CD8-positive, alpha-beta memory T cell (primary cell): ENCODE measurements at places on chromosomes 7 and 10. TPM values are rescaled to one million over a fixed set of nuclear protein-coding genes. Genes with fewer than 3 reads are reported as not detected.

NEUROD6 gene
- not detected for total RNA-seq

CPSF4 gene
- 58.7 TPM for total RNA-seq

FGL2 gene
- 2.2 TPM for total RNA-seq

DRGX gene
- total RNA-seq, result not detected

BRAF gene
- 32.0 TPM for total RNA-seq

CLEC2L gene
- total RNA-seq, result not detected

PLXNA4 gene
- not detected for total RNA-seq

- no peak for DNase-seq
These were observed 42.2 kb upstream of the NEUROD6 start for GRCh38 chr7:31382722-31383121.

DNA sequence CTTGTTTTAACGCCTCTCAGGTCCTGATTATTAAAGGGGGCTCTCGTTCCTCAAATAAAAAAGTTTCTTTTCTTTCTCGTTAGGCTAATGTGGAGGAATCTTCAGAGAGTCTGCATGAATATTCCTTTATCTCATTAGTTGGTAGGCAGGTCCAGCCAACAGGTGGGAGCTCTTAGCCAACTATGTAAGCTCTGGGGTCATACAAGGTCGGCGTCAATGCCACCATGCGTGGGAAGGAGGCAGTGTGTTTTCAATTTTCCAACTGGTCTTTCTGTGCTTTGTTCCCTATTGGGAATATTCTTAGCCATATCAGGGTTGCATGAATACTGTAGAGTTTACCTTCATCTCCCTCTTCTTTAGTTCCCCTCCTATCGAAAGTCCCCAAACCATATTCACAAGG lies 118.5 kb upstream of the SVIL start:
- DNase-seq, result no peak

DNA sequence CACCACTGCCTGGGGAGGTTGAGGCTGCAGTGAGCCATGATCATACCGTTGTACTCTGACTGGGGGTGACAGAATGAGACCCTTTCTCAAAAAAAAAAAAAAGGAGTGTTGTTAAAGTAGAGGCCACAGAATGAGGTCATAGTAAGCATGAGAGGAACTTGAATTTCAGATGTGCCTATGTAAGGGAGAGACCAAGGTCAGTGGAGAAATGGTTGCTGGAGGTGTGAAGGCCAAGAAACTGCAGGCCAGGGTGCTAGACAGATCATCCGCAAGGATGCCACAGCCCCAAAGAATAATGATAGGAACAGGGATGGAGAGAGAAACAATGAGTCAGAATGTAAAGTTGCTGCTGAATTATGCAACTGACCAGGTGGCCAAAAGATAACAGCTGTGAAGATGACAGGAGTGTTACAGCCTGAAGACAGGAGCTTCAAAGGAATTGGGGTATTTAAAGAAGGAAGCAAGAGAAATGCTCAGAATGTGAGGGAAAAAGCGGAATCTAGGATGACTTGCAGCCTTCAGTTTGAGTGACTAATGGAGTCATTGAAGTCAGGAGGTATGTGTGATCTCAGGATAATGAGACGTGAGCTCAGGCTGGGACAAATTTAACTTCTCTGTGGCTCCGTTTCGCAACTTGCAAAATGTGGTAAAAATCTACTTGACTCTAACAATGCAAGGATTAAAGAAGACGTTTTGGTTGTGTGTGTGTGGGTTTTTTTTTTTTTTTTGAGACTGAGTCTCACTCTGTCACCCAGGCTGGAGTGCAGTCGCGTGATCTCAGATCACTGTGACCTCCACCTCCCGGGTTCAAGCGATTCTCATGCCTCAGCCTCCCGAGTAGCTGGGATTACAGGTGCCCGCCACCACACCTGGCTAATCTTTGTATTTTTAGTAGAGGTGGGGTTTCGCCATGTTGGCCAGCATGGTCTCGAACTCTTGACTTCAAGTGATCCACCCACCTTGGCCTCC lies 22.2 kb downstream of the TYW1B start:
- DNase-seq, result no peak

DNA sequence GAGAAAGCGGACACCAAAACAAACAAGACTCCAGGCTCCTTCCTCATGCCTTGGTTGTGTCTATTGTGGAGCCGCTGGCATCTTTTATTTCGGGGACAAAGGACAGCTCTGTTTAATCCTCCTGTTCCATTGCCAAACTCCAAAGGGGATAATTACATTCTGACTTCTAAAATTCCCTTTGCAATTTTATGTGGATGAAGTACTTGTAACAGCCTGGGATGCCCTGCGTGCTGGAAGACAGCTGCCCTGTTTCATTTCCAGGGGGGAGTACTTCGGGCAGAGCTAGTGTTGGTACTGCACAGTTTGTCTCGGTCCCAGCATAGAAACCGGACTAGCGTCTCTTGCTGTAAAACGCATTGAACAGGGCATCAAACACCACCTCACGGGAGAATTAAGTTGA lies 90.9 kb downstream of the BAMBI start:
- no peak for DNase-seq

- DNase-seq, result no peak
These were observed 449.6 kb downstream of the KCNMA1 start for GRCh38 chr10:77188000-77188395.

DNA sequence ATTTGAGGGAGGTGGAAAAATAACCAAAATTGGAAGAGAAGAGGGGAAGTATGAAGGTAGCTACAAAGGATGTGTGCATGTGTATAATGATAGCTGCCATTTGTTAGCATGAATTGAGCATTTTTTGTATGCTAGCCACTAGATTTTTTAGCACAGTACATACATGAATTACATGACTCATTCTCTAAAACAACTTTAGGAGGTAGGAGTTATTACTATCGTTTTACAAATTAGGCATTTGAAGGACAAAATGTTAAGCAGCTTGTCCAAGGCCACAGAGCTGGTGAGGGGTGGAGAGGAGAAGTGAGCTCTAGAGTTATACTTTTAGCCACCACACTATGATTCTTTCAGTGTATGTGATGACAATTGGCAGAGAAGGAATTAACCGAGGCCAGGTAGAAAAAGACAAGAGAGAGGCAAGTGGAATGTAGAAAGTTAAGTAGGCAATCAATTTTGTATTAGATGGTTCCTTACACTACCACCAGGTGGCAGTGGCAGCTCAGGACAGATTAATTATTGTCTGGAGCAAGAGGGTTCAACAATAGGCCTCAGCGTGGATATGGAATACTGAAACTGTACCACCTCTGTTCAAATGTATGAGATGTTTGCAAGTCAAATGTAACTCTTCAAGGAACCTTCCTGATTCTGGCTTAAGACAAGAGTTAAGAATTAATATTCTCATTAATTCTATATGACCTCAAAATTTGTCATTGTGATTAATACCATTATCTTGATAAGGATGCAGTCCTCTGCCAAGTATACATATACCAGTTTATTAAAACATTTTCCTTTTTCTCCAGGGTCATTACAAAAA lies 128.0 kb downstream of the MBL2 start:
- no peak for DNase-seq

DNA sequence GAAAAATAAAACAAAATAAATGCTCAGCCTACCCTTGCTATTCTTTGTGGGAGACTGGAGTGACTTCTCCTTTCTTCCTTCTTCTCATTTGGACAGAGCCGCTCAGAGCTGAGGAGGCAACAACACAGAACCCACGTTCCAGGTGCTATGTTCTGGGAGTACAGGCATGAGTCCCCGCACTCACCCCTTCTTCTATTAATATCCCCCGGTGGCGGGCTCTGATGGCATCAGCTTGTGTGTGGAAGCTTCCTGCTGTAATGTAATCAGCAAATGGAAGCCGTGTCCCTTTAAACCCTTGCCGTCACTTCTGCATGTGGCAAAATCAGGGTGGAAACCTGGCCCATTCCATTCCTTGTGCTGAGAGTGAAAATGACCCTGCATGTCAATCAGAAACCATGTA lies 116.9 kb upstream of the ADARB2 start:
- DNase-seq, result no peak

DNA sequence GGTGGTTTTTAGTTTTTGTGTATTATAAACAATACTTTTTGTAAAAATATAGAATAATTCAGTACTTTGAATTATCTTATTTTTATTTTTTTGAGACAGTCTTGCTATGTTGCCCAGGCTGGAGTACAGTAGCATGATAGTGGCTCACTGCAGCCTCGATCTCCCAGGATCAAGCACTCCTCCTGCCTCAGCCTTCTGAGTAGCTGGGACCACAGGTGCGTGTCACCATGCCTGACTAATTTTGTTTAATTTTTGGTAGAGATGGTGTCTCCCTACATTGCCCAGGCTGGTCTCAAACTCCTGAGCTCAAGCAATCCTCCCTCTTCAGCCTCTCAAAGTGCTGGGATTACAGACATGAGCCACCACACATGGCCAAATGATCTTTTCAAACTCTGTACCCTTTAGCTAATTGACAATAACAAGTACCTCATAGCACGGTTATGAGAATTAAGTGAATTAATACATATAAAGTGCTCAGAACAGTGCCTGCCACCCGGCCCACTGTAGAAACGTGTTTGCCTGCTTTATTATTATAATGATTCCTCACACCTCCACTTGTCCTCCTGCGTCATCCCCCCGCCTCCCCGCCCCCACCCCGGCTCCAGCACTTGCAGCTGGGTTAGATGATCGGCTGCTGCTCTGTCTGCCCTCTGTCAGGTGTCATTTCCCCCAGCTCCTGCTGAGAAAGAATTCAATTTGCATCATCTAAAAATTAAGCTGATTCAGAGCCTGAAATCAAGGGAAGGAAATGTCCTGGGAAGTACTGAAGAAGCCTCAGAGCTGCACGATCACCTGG lies 53.6 kb upstream of the NRF1 start:
- no peak for DNase-seq

DNA sequence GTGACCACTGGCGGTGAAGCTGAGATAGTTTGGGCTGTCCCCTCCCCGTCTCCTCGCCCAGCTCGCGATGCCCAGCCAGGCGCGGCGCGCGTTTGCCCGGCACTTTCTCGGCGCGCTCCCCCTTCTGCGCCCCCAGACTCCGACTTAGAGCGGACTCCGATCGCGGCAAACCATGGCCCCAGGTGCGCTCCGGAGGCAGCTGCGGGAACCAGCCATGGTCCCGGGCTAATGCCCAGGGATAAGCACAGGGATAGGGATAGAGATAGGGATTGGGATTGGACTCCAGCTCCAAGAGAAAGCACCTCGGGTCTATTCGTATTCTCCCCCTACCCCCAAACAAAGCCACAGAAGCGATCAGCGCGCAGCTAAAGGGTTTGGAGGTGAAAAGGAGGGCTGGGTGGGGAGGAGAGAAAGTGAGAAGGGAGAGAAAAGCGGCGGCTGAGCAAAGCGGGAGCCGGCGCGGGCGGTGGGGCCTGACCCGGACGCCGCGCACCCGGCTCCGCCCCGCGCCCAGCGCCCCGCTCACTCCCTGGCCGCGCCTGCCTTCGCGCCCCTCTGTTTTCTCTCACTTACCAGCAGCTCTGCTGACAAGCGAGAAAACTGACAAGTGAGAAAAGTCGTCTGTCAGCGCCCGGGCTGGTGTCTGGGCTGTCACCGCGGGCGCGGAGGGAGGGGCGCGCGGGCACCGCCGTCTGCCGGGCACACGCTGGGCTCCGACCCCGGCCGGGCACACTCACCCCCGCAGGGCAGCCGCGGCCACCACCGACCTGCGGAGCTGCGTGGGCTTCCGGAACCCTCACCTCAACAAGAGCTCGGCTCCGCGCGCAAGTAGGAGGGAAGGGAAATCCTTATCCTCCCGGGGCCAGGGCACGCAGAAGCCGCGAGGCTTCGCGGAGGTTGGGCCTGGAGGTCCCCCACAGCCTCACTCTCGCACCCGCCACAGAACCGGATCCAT lies at the start of gene PDE1C:
TSS of gene PDE1C (minus strand) at position 2 of the 955 bp plus-strand sequence.
- DNase-seq, result no peak

DNA sequence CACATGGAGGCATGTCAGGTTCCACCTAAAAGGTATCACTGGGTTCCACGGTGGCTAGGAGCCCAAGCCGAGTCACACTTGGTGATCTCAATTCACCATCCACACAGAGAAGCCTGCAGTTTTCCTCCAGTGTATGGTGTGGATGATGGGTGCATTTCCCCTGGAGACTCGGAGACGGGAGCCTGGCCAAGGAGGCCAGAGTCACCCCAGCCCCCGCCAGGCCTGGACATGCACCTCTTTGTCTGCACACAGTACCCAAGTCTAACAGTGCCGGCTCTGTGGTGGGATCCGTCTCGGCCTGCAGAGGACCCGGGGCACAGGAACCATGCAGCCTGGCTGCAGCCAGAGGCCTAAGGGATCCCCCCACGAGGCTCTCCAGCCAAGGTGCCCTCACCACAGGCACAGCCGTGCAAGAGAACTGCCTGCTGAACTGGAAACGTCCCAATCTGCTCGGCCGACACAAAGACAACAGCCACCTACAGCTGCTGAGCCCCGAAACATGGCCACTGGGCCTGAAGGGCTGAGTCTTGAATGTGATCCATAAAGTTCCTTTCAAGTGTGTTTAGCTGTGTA lies 75.2 kb downstream of the DIP2C start:
- no peak for DNase-seq

- DNase-seq, result no peak
These were observed 41.7 kb downstream of the ARL4A start for GRCh38 chr7:12729112-12729511.

GRCh38 chr10:77301305-77301730 lies 336.3 kb downstream of the KCNMA1 start:
- no peak for DNase-seq

GRCh38 chr10:580778-581177 lies 108.7 kb downstream of the DIP2C start:
- no peak for DNase-seq

DNA sequence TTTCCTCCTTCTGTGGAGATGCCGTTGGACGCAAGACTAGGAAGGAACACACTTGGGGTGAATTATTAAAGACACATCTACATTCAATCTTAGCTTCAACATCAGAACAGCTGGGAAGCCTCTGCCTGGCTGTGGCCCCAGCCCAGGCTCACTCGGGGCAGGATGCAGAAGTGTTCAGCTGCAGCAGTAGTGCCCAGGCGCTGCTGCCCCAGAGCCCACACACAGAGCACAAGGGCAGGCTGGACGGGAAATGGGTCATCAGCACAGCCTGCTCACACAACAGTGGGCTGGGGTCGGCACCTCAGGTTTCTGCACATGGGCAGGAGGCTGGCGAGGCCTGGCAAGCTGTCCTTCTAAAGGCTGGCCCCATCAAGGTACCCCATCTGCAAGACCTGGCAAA lies 42.5 kb downstream of the NOD1 start:
- DNase-seq, result no peak

DNA sequence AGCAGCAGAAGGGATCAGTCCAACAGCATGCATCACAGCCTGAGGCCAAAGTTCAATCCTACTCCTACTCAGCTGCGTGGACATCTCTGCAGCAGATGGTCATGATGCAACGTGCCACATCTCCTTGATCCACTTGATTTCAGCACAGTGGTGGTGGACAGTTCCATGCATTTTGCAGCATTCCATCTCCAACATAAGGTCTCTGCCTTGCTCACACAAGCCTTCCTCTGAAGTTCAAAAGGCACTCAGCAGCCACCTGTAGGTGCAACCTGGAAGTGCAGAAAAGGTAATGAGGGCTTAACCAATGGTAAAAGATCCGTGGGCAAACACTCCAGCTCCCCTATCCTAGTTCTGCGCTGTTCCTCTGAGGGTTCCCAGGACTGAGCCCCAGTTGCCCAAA lies 57.5 kb upstream of the CHCHD3 start:
- DNase-seq, result no peak

DNA sequence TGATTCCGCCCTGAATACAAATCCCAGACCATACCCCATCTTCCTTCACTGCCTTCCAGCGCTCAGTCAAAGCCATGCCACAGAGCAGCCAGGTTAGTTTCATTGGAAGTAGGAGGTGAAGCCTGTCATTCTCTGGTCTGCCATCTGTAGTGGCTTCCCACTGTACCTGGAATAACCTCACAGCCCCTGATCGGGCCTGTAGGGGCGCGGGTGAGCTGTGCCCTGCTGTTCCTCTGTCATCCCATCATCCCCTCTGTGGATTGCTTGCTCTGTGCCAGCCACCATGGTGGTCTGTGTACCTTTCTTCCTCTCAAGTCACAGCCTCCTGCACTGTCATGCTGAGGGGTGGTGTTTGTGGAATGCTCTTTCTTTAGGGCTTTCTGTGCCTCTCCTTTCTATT lies 155.1 kb downstream of the ZNF22 start:
- no peak for DNase-seq
